ENCODE measurements at places on chromosomes 5 and 9. TPM values are rescaled to one million over a fixed set of nuclear protein-coding genes. Genes with fewer than 3 reads are reported as not detected.

Gene PKD2L2
- under 0.01 TPM for total RNA-seq

Gene F2RL1
- 5.3 TPM for total RNA-seq

Gene C8G
- not detected for total RNA-seq

Gene NOXA1
- total RNA-seq = 0.88 TPM

Gene PCDHB9
- total RNA-seq = 1.8 TPM

Gene CCNO
- total RNA-seq = 1.4 TPM

Gene SPINK4
- not detected for total RNA-seq

Gene ARPC5L
- 9.8 TPM for total RNA-seq

- no peak overlapping the region for H3K27ac ChIP-seq
- no peaks in the 10 kb centered on the region for H3K36me3 ChIP-seq
- DNase-seq = no peak
- no peak overlapping the region for H3K4me3 ChIP-seq
- no peaks in the 10 kb centered on the region for H3K4me1 ChIP-seq
These were observed 329.5 kb downstream of the ICE1 start for GRCh38 chr5:5751987-5752386.

DNA sequence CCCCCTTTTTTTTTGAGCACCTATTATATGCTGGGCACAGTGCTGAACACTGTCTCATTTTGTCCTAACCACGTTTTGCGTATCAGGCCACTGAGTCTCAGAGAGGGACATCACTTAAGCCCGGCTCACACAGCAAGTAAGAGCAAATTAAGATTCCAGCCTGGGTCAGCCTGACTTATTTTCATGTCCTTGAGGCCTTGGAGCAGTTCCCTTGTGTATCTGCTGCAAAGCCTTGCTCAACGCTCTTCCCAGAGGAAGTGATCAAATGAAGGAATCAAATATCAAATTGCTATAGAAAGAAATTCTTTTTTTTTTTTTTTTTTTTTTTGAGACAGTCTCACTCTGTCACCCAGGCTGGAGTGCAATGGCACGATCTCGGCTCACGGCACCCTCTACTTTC lies 30.7 kb downstream of the ERGIC1 start:
- no peak overlapping the region for H3K4me3 ChIP-seq
- peaks cover 64% of the 10 kb centered on the region for H3K4me1 ChIP-seq
- H3K36me3 ChIP-seq = peaks cover 9% of the 10 kb centered on the region
- H3K27me3 ChIP-seq = no peaks in the 10 kb centered on the region
- DNase-seq = no peak

DNA sequence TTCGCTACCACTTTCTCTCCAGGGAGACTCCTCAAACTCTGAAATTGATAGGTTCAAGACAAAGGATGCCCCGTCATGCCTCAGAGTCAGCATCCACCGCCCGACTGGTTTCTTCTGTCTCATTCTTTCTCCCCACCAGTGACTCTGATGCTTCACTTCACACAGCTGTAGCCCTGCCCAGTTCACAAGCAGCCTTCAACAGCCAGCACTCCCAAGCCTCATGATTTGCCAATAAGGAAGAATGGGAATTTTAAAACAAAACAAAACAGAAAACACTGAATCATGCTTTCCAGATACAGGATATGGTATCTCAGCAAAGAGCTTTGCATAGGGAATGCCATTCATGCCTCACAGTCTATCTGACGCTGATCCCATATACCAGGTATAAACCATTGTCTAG lies 371.2 kb upstream of the RORB start:
- H3K27me3 ChIP-seq = no peaks in the 10 kb centered on the region
- H3K4me1 ChIP-seq = no peaks in the 10 kb centered on the region
- H3K36me3 ChIP-seq = no peaks in the 10 kb centered on the region
- no peak overlapping the region for H3K4me3 ChIP-seq

DNA sequence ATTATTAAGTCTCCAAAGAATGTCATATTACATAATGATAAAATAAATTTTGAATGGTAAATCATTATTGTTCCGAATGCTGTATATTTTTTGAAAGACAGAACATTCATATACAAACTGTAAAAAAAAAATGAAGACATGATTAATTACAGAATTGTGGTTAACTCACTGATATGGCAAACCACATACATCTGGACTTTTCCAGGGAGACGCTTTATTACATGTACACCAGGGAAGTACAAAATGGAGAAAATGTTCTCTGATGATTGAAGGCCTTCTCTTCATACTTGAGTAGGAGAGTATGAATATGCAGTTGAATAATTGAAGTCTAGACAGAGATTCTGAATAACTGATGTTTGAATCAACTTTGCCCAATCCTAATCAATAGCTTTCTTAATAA lies 1886.9 kb downstream of the EFNA5 start:
- no peaks in the 10 kb centered on the region for H3K36me3 ChIP-seq
- DNase-seq = no peak
- H3K4me1 ChIP-seq = no peaks in the 10 kb centered on the region
- H3K4me3 ChIP-seq = no peak overlapping the region

DNA sequence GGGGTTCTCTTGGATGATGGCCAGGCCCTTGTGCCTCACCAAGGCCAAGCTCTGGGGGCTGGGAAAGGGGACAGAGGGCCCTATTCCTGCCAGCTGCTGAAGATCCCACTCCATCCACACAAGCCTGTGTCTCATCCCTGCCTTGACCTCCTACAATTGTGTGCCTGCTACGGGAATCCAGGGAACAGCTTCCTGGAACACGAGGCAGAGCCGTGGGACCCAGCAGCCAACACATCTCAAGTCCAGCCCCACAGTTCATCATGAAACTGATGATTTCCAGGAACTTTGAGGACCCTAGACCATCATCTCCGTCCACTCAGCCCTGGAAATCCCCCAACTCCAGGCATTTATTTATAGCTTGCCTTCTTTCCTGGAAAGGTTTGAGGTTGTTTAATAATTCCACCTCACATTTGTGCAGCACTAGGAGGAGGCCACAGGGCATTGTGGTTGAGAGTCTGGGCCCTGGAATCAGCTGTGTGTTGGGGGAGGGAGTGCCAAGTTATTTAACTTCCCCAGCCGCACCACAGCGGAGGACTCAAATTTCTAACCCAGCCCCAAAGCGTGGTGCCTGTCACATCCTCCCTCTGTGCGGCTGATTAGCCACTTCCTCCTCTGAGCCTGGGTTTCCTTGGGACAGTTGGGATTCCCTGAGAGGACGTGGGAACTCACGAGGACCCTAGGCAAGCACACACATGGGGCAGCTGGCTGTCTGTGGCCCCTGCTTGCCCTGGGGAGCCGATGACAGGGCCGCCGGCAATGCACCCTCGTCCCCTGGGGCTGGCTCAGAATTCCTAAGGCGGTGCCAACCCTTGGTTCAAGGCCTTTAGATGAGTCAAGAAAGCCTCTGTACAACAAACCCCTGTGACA lies 58.2 kb upstream of the GGTA1 start:
- H3K4me3 ChIP-seq = peak overlapping the region; percentile 19
- H3K27me3 ChIP-seq = peaks cover 16% of the 10 kb centered on the region
- peak overlapping the region; percentile 72 for H3K27ac ChIP-seq

- no peak overlapping the region for H3K27ac ChIP-seq
- H3K36me3 ChIP-seq = no peaks in the 10 kb centered on the region
- H3K27me3 ChIP-seq = no peaks in the 10 kb centered on the region
- H3K4me3 ChIP-seq = no peak overlapping the region
- H3K4me1 ChIP-seq = no peaks in the 10 kb centered on the region
These were observed 338.1 kb downstream of the ASTN2 start for GRCh38 chr9:117076571-117077290.

GRCh38 chr9:114034196-114034595 lies 43.9 kb downstream of the AMBP start:
- DNase-seq = no peak
- H3K4me1 ChIP-seq = no peaks in the 10 kb centered on the region
- no peak overlapping the region for H3K4me3 ChIP-seq
- peaks cover 47% of the 10 kb centered on the region for H3K36me3 ChIP-seq
- no peak overlapping the region for H3K27ac ChIP-seq
- H3K27me3 ChIP-seq = no peaks in the 10 kb centered on the region

DNA sequence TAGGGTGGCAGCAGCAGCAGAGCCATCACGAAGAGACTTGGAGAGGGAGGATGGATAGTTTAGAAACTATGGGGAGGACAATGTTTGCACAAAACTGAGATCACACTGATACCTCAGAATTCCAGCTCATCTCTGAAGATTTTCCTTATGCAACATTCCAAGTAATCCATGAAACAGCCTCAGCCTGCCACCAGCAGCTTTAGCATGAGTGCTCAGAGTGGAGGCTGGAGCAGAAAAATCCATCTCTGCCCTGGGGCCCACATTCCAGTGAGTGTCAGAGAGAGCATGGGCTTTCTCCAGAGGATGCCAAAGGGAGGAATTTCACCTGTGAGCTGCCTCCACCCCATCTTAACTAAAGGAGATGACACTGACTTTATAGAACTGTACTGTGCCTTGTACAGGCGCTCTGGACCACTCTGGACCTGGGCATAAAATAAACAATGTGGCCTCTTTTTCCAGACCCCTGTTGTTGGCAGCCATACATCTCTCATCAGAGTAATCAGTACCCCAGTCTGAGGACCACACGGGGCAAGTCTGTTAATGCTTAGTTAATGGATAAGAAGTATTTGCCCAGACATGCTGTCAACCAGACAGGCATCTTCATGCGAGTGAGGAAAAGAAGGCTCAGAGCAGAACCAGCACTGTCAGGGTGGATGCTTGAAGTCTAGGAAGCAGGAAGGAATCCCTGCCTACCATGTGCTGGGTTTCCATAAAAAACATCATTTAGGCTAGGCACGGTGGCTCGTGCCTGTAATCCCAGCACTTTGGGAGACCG lies 440.9 kb downstream of the ENC1 start:
- peak; percentile 9 for DNase-seq
- no peaks in the 10 kb centered on the region for H3K27me3 ChIP-seq
- no peak overlapping the region for H3K27ac ChIP-seq
- no peak overlapping the region for H3K4me3 ChIP-seq
- peaks cover 24% of the 10 kb centered on the region for H3K4me1 ChIP-seq

DNA sequence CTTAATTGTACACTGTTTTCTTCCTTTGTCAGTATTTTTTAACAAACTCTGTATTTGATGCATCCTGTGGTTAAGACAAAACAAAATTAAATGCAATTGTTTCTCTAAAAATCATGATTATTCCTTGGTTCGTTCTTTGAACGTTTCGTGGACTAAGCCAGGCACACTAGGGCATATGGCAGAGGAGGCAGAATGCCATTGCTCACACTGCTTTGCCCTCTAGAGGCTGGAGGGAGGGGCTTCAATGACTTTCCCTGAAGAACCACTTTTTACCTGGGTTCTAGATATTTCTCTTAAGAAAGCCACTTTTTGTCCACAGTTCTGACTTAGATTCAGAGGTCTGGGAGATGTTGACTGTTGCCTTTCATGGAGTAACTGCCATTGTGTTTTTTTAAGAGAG lies 236.2 kb upstream of the ADAMTSL1 start:
- no peaks in the 10 kb centered on the region for H3K27me3 ChIP-seq
- H3K36me3 ChIP-seq = no peaks in the 10 kb centered on the region
- peak overlapping the region; percentile 84 for H3K27ac ChIP-seq
- peaks cover 24% of the 10 kb centered on the region for H3K4me1 ChIP-seq
- peak overlapping the region; percentile 24 for H3K4me3 ChIP-seq
- DNase-seq = no peak

DNA sequence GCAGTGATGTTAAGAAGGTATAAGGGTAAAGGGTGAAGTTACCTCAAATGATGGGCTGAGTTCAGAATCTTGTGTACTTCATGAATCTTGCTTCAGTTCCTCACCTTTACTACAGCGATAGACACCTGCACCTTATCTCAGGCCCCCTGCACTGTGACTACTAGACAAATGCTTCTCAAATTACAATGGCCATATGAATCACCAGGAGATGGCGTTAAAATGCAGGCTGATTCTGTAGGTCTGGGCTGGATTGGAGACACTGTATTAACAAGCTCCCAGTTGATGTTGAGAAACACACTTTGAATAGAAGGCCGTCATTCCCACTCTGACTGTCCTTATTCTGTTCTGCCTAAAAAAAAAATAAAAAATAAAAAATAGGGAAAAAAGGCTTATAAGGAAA lies 29.8 kb downstream of the TARS1 start:
- H3K27me3 ChIP-seq = no peaks in the 10 kb centered on the region
- H3K27ac ChIP-seq = no peak overlapping the region

GRCh38 chr9:127262602-127263001 lies 2.0 kb upstream of the GARNL3 start:
- H3K4me3 ChIP-seq = no peak overlapping the region
- H3K27me3 ChIP-seq = no peaks in the 10 kb centered on the region
- no peak overlapping the region for H3K27ac ChIP-seq
- no peak for DNase-seq

- H3K4me1 ChIP-seq = no peaks in the 10 kb centered on the region
- no peaks in the 10 kb centered on the region for H3K27me3 ChIP-seq
- DNase-seq = peak; percentile 35
These were observed 174.7 kb upstream of the PPP1R26 start for GRCh38 chr9:135304886-135305285.

- peak; percentile 87 for DNase-seq
- no peak overlapping the region for H3K27ac ChIP-seq
- H3K36me3 ChIP-seq = no peaks in the 10 kb centered on the region
- no peaks in the 10 kb centered on the region for H3K27me3 ChIP-seq
- no peak overlapping the region for H3K4me3 ChIP-seq
These were observed 40.6 kb downstream of the IRX2 start for GRCh38 chr5:2710910-2711309.
